ENCODE measurements at places on chromosomes 2 and 18.
A peak's percentile ranks its signal among the peaks of the same experiment; 100 is the strongest.

DNA sequence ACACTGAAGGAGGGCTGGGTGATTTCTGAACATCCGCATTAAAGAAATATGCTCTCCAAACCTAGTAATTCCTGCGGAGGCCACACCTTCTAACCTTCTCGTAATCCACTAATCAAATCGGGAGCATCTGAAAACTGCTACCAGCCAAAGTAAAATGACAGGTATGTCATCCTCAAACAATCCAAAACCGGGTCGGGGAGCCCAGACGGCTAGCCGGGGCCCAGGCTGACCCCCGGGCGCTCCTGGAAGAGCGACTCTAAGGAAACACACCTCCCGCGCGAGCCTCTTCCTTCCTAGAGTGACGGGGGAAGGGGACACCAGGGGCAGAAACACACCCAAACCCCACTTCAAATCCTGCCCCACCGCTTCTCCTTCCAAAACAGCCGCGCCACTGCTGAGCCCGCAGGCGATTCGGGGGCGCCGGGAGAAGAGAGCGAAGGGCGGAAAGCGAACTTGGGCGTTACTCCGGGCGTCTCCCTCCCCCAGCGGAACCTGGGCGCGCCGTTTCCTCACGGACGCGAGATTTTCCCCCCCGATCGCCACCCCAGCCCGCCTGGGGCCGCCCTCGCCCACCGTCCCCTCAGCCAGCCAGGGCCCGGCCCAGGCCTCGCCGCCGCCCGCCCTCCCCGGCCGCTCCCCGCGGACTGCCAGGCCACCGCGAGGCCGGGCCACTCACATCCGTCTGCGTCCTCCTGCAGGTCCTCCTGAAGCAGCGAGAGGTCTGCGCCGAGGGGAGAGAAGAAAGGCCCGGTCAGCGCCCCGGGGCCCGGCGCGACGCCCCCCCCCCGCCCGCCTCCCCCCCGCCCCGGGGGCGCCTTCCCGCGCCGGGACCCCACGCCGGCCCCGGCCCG, 584 bp downstream of the PPP4R1 start:
- peak; percentile 14 for DNase-seq

- DNase-seq = no peak
These were observed 229.7 kb downstream of the KLHL29 start for GRCh38 chr2:23614701-23615100.

DNA sequence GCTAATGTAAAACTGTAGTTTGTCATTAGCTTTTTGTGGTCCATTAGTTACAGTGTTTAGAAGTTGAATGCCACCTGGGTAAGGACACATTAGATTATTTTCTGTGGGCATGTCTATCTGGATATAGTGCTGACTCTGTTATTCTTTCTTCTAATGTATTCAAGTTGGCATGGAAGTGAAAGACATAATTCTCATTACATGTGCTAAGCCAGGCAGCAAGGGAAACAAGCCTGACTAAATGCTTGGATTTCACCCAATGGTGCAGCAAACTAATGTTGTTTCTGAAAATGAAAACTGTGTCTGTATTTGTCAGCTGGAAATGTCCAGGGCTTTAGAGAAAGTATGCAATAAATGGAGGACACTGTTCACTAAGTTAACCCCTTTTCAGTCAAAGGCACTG, 100.7 kb downstream of the NUP35 start:
- DNase-seq = no peak

DNA sequence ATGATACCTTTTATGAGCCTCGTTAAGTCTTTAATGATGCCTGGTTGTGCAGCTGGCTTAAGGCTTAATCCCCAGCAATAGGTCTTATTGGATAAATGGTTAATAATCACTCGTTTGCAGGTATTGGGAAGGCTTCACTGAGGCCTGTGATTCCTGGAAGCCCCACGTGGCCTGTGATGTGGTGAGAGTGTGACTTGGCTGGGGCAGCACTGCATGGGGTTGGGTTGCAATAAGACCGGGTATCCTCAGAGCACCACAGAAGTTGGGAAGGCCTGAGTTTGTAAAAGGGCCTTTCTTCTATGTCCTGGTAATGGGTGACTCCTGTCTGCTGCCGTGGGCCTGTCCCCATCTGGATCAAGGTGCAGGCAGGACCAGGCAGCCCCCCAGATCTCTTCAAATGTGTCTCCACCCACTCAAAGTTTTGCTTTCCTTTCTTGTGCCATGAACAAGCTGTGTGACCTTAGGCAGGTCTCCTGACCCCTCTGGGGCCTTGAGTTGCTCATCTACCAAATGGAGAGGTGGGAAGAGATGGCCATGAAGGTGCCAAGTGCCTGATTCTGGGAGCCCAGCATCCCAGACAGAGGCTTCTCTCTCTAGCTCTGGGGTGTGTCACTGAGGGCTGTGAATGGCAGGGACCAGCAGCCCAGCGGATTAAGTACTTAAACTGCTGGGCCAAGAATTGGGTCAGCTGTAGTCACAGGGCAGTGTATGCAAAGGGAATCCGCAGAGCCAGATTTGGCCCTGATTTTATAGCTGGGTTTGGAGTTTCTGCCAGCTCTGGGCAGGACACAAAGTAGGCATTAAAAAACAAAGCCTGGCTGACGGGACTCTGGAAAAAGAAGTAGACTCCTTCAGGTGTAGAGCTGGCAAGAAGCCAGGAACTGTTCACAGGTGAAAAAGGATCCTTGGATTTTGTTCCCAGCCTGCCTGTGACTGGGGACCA, 24.4 kb downstream of the LBH start:
- no peak for DNase-seq

GRCh38 chr18:37684590-37684989, 119.0 kb upstream of the CELF4 start:
- no peak for DNase-seq

GRCh38 chr2:74199275-74199701, 873 bp downstream of the MTHFD2 start:
- DNase-seq = no peak

DNA sequence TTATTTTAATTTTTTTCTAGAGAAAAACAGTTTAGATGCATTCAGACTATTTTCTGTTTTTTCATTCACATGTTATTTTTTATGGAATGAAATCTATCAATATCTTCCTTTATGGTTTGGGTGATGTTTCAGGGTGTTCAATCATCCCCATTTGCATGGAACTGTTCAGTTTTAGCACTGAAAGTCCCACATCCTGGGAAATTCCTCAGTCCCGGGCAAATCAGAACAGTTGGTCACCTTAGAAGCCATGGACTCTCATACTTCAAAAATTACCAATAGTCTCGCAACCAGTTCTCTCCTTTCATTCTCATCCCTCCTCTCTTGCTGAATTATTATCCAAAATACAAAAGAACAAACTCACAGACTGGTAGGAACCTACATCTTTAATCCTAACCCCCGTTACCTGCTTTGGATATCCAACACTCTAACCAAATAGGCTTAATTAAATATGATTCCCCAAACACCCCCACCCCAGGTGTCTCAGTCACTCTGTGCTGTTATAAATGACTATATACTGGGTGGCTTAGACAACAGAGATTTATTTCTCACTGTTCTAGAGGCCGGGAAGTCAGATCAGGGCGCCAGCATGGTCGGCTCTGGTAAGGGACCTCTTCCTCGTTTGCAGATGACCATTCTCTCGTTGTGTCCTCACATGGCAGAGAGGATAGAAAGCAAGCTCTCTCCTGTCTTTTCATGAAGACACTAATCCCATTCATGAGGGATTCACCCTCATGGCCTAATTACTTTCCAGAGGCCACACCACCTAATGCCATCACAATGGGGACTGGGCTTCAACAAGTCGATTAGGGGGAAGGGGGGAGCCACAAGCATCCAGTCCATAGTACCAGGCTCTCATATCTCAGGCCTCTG, 57.7 kb upstream of the SLC1A4 start:
- DNase-seq = no peak

- no peak for DNase-seq
These were observed 141.8 kb upstream of the ST6GAL2 start for GRCh38 chr2:107027810-107028209.

DNA sequence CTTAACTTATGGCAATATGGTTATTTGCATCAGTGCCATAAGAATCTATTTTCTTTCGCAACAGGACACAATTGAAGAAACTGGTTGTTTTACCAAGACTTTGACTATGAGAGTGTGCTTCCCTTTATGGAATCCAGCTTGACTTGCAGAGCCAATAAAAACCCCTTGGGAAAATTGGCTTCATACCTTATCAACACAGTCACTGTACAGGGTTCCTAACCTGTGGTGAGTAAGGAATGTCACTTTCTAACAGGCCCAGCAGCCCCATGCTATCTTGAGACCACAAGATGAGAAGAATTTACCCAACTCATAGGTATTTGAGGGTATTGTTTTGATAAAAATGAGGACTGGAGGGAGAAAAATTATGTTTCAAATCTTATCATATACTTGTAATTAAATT, 418.5 kb upstream of the MAP2 start:
- DNase-seq = no peak

DNA sequence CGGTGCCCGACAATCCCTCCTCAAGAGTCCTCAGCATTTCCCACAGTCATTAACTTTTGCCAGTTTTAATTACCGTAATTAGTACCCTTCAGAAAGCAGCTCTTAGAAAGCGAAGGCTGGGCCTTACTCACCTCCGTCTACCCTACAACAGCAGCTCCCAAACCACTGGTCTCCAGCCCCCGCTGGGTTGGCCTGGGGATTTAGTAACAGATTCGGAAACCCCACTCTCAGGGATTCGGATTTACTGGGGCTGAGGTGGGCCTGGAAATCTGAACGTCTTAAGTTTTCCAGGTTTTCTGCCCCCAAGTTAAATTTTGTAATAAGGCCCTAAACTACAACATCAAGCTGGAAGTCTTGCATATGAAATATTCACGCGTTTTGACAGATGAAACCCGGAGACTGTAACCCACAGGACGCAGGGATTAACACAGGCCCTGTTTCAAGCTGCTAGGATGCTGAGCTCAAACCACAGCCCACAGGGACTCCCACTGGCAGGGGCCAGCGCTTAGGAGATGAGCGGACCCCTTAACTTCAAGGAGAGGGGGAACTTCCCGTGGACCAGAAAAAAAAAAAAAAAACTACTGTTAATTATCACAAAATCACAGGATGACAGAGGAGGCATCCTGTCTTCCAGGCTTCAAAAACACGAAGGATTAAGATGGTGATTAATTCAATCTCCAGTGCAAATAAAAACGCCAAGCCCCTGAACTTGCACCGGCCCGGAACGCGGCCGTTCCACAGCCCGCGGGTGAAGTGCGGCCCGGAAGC, 985 bp downstream of the ILKAP start:
- no peak for DNase-seq

DNA sequence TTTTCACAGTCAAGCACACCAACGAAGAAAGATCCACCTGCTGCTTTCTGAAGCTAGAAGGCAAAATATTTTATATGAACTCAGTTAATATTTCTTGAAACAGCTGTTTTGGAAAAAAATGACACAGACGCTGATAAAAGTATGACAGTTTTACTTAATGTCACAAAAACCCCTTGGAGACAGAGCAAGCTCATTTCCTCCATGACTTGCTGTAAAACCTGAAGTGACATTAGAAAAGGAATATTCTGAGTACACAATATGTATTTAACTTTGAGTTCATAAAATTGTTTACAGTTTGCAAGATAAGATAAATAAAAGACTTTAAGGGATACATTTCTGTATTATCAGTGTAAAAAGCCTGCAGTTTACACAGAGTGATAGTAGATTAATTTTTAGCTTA, 105.4 kb downstream of the DSEL start:
- DNase-seq = no peak

DNA sequence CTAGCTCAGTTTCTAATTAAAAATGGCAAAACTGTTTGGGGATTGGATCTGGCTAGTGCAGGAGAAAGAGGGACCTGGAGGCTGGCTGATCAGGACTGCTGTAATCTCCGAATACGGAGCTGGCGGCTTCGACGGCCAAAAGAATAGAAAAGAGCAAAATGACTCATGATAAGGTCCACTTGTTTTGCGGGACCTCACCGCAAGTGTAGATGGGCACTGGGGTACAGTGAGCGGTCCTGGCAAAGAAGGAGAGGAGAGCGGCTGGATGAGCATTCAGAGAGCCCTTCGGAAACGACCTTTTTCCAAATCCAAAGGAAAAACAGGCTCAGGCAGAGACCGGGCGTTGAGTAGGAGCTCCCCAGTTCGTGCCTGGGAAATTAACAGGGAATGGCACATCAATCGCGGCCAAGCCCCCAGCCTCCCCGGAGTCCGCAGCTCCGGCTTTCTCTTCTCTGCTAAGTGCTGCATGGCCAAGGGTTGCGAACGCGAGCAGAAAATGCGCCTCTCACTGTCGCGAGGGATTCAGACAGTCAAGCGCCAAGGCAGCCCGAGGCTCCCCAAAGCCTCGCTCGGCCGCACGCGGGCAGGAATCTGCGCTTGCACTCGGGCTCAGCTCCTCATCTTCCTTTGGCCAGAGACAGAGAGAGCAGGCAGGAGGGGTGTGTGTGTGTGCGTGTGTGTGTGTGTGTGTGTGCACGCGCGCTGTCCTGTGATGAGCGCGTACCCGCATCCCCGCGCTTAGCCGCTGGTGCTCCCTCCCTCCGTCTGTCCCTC, 1.8 kb downstream of the DCC start:
- DNase-seq = no peak

GRCh38 chr18:71040161-71040560, 751.3 kb downstream of the SOCS6 start:
- peak; percentile 7 for DNase-seq

GRCh38 chr2:200300065-200300464, 6.4 kb upstream of the SPATS2L start:
- DNase-seq = no peak

- DNase-seq = no peak
These were observed 528.4 kb upstream of the SPHKAP start for GRCh38 chr2:228709788-228710371.

DNA sequence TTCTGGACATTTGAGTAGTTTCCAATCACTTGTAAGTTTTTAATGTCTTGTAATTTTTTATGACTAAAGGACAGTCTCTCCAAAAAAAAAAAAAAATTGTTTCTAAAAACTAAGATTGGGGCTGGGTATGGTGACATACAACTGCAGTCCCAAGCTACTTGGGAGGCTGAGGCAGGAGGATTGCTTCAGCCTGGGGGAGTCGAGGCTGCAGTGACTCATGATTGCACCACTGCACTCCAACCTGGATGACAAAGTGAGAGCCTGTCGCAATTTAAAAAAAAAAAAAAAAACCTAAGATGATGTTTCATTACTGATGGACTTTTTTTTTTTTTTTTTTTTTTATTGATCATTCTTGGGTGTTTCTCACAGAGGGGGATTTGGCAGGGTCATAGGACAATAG, 34.4 kb upstream of the PKDCC start:
- DNase-seq = no peak

DNA sequence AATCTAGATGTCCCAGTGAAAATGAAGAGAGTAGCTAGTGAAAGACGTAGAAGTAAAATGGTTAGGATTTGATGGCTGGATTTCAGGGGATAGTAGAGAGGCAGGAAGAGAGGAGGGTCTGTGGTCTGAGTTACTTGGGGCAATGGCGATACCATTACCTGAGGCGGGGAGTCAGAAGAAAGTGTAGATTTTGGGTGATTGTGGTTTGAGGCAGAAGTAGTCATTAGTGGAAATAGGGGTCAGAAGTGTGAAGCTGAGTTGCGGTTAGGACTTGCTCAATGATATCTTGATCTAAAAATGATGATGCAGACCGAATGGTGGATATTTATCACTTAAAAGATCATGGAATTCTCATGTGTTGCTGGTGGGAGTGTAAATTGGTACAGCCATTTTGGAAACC, 41.0 kb downstream of the CEP192 start:
- DNase-seq = no peak
